ENCODE measurements at places on chromosomes 2 and 18.

GRCh38 chr2:234074751-234075517, 24.4 kb downstream of the SPP2 start:
- no peak for DNase-seq

DNA sequence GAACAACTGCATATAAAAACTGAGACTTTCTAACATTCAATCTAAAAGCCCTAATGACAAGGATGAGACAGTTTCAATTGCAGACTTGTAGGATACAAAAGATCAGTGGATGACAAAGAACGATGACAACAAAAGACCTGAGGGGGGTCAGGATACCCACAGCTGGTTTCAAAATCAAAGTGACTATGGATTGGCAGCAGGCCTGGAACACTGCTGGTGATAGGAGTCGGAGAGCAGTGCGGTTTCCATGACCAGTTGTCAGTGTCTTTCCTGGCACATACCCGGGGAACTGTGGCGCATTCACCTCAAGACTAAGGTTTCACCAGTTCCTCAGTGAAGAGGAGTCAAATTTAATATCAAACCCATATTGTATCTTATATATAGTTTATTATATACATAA, 42.0 kb downstream of the EHD3 start:
- DNase-seq: no peak

GRCh38 chr2:218396688-218397462, 2.8 kb upstream of the CTDSP1 start:
- DNase-seq: no peak

DNA sequence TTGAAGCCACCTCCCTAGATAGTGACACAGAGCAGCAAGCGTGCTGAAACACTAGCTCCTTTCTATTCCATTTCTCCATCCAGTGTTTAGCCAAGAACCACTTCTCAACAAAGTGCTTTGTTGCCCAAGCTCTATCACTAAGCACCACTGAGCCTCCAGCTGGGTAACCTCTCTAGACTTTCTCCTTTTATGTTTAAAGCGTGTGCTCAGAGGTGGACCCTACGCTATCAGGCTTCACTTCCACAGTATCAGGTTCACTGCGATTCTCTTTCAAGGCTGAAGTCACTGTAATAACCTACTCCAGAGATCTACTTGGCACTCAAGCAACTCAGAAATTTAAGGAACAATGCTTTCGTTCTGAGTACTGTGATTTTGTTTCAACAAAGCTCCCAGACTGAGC, 197.9 kb downstream of the LNPK start:
- DNase-seq: no peak

GRCh38 chr2:175627405-175627804, 374.7 kb downstream of the LNPK start:
- no peak for DNase-seq

DNA sequence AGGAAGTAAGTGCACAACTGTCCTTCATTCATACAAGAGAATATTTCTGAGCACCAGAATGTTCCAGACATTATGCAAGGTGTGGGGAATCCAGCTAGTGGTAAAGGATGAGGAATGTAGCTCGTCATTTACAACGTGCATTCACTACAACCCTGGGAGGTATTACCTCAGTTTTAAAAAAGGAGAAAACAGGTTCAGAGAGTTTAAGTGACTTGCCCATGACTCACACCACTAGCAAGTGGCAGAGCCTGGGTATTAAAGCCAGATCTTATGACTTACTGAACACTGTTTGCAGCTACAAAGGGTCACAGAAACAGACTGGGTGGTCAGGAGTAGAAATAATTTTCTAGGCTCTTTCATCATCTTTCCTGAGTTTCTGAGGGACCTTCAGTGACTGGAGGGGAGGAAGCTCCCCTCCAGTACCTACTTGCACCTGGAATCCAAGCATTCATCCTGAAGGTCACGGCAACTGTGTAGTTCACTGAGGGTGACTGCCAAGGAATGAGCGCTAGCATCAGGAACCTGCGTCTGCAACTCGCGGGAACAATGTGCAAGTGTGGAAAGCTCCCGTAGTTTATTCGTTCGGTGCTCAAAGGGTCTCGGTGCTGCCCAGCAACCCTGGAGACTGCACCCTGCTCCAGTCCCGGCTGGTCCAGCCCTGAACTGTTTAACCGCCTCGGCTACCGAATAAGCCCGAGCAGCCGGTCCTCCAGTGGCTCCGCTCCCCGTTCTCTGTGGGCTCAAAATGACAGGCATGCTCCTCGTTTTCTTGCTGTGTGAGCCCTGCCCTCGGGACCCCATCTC, 647 bp downstream of the CCDC121 start:
- DNase-seq: peak; percentile 52

DNA sequence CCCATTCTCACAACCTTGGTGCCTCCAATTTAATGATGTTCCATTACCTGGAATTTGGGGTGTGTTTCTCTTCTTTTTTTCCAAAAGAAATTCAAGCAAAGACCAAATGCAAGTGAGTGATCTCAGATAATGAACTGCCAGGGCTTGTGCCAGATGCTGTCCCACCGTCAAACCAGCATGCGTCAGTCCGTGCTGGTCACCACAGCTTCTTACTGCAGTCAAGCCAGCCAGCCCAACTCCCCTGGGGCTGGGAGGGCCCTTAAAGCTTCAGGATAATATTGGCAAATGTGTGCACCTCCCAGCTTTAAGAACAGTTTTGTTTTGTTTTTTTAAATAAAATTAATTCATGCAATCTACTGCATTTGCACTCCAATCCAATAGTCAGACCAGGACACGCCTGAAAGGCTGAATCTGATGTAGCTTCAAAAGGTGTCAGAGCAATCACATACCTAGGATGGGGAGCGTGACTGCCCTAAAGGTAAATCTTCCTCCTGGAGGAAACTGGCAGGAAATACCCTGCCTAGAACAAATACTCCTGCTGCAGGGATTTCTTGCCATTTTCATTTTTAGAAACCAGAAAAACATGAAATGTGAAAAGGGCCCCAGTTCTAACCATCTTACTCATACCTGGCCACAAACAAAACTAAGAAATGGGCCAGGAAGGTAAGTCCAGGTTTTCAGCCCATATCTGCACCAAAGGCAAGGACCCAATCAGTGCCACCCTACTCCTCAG, 26.8 kb upstream of the SP3 start:
- DNase-seq: no peak

DNA sequence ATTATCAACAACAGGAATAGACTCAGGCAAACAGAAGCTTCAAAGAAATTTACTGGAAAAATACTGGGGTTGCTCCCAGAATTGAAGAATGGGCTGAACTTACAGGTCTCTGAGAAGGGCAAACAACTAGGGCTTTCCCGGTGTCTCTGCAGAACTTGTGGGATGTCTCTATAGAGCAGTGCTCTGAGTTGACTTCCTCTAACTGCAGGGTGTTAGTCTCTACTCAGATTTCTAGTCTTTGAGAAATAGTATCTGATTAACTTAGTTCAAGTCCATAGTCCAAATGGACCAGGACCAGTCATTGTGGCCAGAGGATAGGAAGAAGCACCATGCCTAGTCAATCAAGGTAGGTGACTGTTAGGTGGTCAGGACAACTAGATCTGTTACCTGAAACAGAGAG, 45.8 kb downstream of the LIMS1 start:
- DNase-seq: peak; percentile 16

DNA sequence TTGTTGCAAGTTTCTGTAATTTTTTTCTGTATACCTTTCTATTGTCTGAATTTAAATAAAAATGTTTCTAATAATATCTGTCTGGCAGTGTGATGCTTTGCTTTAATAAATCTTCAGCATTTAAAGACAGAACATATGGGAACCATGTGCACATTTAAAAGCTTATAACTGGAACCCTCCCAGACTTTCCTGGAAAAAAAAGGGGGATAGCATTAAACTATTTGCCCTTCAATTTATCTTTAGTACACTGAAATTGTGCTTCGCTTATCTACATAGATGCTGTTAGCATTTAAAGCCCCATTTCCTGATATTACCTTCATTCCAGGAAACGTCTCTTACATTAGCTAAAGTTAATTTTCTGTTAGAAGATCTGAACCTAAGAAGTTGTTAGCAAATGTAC, 64.6 kb downstream of the ZC3H6 start:
- DNase-seq: no peak

DNA sequence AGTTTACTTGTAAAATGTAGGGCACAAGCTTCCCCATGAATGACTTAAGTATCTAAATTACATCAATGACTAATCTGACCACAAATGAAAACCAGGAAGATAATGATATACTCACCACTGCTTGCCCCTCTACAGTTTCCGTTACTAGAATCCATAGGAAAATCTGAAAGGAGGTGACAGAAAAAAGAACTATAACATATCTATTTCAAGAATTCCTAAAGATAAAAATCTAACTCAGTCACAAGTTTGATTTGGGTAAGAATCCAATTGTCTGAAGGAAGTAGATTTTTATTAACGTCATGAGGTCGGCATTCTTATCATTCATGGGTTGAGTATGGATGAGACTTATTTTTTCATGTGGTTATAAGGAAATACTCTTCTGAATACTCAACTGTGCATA, 7.8 kb downstream of the FRZB start:
- no peak for DNase-seq

DNA sequence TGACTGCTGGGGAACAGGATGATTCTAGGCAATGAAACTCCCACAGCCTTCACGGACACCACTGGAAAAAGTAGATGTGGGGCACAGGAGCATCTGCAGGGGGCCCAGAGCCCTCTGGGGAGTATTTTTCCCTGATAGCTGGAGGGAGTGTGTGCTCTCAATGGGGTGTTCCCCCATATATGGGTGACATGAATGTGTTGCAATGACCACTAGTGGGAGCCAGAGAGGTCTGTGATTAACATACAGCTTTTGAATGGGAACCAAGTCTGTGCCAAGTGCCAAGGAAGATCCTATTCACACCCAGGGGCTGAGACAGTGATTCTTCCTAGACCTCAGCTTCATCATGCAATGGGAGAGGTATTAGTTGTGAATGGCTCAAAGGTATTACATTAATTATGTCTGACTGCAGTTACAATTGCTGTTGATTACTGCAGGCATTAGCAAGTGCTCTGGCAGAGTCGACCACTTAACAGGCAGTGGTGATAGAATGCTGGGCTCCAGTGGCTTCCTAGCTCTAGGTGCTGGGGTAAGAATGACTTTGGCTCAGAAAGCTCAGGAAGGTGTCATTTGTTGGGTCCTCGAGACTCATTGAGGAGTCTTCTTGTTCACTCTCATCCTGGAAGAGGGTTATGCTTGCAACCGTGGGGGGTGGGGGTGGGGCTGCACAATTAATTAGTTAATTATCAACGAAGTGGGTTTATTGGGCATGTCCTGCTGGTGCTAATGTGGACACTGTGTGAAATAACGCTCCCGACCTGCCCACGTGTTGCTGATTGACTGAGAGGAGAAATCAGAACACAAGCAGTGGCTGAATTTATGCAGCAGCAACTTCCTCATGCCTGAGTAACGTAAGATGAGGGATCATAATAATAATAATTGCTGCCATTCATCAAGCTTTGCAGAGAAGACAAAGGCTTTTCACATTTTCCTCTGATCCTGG, 194.1 kb downstream of the CLIP4 start:
- DNase-seq: peak; percentile 79

- no peak for DNase-seq
Observed at GRCh38 chr18:70271742-70272141, 17.1 kb upstream of the SOCS6 start.

- no peak for DNase-seq
Observed at GRCh38 chr2:49271060-49271606, 116.8 kb upstream of the FSHR start.

DNA sequence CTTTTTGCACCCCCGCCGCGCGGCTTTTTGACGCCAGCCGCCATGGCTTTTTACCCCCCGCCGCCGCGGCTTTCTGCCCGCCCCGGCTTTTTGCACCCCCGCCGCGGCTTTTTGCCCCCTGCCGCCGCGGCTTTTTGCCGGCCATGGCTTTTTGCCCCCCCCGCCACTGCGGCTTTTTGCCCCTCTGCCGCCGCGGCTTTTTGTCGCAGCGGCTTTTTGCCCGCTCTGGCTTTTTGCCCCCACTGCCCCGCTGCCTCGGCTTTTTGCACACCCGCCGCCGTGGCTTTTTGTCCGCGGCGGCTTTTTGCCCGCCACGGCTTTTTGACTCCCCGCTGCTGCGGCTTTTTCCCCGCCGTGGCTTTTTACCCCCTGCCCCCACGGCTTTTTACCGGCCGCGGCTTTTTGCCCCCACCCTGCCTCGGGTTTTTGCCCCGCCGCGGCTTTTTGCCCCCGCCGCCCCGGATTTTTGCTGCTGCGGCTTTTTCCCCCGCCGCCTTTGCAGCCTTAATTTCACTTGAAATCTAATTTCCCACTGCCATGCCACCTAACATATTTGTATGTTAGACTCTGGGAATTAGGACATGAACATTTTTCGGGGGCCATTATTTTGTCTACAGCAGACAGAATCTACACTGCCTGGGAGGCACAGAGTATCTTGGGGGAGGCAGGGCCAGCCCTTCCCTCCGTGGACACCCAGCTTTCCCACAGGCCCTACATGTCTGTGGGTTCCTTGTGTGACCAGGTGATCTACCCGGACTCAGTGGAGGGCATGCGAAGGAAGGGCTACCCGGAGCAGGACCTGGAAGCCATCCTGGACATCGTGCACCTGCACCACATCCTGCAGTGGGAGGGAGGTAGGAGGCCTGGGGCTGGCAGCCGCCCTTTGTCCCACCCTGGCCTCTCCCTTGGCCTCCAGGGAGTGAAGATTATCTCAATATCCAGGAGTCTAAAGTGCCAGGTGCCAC, 3031.0 kb upstream of the TEKT4 start:
- no peak for DNase-seq

DNA sequence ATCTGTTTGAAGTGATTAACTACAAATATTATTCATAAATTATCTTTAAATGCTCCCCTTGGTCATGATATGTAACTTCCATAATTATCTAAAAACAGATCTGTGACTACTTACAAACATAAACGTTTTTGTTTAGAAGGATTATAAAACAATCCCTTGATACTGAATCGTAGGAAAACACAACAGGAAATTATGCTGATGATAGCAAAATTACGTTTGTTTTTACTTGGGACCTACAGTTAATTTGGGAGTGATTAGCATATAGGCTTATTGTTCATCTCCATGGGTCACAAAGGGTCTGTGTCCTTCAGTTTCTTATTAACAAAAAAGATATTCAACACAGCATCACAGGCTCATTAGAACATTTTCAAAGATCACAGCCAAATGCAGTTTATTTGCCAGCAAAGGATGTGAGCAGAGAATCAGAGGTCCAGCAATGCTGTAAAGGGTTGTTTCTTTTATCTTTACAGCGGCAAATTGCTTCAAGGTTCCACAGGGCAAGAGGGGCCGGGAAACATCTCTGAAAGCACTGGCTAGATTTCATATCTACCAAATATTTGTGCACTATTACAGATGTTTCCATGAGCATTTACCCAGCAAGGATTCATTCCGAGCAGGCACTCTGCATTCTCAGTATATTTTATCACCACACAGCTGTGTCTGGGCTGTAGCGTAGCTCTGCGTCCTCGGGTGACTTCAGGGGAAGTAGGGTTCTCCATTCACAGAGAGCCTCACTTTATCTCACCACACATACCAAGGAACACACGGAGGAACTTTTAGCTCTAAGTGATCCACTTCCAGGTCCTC, 4.1 kb downstream of the CCDC195 start:
- no peak for DNase-seq

- DNase-seq: no peak
Observed at GRCh38 chr2:106158131-106158530, 36.0 kb downstream of the UXS1 start.

DNA sequence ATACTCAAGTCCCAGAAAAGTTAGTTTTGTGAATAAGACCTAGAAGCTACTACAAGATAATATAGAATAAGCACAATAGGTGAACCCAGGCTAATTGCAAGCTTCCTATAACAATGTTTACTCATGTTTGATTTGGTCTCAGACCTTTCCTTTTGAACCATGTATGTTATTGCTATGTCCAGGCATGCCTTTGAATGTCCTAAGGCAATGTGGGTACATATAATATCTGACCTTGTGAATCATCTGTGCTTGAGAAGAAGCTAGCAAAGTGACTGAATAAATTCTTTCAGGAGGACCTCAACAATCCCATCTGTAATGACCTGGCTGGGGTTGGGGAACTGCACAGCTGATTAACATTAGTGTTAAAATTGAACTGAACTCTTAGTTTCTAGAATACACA, 1285.9 kb upstream of the CELF4 start:
- no peak for DNase-seq

Data from inflammatory macrophage (primary cell).